ENCODE measurements at places on chromosomes 7 and 10.

DNA sequence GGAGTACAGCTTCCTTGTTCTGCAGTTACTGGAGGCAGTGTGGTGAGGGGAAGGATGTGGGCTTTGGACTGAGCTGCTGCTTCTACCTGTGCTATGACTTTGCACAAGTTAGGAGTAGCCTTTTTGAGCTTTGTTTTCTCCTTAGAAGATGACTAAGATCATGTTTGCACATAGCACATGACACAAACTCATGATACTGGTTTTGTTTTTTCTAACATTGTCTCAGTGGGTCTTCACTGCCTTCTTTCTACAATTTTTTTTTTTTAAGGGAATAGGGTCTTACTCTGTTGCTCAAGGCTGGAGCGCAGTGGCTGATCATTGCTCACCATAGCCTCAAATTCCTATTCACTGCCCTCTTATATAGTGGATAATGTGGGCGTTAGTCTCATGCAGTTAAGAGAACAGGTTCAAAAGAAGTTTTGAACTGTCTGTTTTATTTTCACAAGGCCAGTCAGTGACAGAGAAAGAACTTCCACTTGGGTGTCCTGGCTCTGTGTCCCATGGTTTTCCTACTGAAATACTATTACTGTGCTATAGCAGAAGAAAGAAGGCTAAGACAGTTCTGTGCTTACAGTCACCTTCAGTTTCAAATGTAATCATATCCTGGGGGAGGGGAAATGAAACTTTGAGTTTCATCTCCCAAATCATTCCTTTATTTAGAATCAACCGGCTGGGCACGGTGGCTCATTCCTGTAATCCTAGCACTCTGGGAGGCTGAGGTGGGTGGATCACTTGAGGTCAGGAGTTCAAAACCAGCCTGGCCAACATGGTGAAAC, 72.0 kb downstream of the KAT6B start:
- DNase-seq, result no peak

DNA sequence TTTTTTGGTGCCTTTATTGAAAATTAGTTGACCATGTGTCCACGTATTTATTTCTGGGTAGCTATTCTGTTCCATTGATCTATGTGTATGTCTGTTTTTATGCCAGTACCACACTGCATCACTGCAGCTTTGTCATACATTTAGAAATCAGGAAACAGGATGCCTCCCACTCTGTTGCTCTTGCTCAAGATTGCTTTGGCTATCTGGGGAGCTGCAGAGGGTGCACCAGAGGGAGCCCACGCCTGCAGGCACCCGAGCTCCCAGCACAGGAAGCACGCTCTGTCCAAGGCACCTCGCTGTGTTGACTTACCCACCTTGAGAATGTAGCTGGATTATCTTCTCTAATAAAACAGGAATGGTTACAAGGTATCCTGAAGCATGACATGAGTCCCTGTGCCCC, 301.7 kb downstream of the TCERG1L start:
- no peak for DNase-seq

GRCh38 chr10:34273340-34273739, 541.8 kb downstream of the PARD3 start:
- no peak for DNase-seq

- no peak for DNase-seq
These were observed 44.0 kb downstream of the TARP start for GRCh38 chr7:38229386-38229785.

DNA sequence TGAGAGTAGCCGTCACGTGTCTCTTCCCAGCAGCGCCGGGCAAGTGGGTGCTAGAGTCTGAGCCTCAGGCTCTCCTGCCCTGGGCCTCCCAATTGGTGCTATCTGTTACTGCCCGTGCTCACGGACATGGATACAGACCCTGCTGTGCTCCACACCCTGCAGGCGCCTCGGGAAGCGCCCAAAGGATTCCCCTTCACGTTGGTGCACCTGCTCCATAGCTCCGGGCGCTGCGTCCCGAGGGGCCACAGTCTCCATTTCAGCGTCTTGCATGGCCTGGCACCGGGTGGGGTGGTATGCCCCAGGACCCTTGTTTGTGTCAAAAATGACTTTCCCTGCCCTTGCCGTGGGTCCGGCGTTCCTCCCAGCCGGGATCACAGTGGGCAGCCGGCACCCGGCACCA, 13.8 kb upstream of the ZNF212 start:
- no peak for DNase-seq

DNA sequence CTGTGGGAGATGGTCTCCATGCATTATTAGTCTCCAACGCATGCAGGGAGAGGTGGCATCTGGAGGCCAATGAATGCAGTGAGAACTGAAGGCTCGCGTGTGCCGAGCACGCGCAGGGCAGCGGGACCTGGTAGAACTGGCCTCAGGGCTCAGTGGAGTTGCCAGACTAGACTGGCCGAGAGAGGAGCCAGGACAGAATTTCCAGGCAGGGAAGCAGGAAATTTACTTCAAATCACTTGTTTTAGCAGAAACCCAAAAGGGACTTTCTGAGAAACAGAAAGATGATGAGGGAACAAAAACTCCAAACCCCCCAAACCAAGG, 311.0 kb upstream of the IMMP2L start:
- no peak for DNase-seq

DNA sequence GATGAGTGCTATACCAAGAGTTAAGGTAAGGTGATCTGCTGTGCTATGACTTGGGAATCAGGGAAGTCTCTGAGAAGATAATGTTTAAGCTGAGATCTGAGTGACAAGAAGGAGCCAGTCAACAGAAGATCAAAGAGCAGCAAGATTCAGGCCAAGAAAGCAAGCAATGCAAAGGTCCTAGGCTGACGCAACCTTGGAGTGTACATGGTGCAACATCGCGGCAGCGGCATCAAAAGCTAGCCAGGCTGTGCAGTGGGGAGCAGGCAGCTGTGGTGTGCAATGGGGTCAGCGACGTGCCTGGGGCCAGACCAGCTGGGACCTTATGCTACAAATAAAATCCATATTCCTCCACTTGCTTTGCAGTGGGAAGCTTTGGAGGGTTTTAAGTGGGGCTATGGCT, 324.1 kb downstream of the LRMDA start:
- no peak for DNase-seq

- no peak for DNase-seq
These were observed 51.7 kb downstream of the GRID1 start for GRCh38 chr10:86314616-86315548.

DNA sequence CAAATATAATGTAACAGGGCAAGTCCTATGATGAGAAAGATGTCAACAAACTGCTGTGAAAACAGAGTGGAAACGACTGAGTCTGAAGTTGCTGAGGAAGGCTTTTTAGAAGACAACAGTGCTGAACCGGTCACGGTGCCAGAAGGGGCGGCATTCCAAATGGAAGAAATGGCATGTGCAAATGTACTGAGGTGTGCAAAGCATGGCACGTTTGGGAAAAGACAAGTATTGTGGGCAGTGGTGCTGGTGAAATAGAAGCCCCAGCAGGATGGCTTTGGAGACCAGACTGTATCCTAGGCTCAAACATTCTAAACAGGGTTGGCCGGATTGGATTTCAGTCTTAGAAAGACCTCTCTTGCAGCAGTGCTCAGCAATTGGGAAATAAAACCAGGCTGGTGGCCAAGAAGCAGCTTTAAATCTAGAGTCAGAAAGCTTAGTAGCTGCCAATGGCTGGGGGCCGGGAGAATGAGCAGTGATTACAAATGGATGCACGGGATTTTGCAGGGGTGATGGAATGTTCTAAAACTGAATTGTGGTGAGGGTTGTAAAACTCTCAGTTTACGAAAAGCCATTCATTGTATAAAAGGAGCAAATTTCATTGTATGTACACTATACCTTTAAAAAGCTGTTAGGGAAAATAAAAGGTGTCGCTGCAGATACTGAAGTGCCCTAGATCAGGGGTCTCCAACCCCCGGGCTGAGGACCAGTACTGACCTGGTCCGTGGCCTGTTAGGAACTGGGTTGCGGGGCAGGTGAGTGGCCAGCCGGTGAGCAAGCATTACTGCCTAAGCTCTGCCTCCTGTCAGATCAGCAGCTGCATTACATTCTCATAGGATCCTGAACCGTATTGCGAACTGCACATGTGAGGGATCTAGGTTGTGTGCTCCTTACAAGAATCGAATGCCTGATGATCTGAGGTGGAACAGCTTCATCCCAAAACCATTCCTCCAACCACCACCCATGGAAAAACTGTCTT, 141.6 kb downstream of the HIBADH start:
- DNase-seq, result no peak

DNA sequence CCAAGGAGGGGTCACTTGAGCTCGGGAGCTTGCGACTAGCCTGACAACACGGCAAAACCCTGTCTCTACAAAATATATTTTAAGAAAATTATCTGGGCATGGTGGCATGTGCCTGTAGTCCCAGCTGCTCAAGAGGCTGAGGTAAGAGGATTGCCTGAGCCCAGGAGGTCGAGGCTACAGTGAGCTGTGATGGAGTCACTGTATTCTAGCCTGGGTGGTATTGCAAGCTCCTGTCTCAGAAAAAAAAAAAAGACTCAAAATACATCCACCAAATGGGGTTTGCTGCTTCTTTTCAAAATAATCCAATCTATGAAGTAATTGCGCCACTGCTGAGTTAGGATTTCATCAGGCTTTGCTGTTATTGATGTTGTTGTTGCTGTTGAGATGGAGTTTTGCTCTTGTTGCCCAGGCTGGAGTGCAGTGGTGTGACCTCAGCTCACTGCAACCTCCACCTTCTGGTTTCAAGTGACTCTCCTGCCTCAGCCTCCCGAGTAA, 11.1 kb upstream of the VIM start:
- DNase-seq, result no peak

- DNase-seq, result no peak
These were observed 33.1 kb upstream of the ANK3 start for GRCh38 chr10:60422809-60423208.

DNA sequence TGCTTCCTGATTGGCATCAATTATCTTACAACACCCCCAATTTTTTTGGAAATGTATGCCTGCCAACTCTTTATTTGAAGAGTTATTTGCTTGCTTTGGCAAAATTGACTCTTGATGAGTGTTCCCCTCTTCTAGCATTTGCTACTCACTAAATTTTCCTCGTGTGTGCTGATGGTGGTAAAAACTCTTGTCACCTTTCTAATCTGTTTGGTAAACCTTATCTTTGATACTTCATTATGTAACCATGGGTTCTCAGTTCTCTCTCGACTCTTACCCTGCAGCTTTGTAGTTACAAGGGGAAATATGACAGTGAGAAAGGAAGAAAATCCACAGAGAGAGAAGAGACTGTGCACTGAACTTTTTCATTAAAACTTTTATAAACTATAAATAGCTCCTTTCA, 102.5 kb downstream of the CDK14 start:
- no peak for DNase-seq

DNA sequence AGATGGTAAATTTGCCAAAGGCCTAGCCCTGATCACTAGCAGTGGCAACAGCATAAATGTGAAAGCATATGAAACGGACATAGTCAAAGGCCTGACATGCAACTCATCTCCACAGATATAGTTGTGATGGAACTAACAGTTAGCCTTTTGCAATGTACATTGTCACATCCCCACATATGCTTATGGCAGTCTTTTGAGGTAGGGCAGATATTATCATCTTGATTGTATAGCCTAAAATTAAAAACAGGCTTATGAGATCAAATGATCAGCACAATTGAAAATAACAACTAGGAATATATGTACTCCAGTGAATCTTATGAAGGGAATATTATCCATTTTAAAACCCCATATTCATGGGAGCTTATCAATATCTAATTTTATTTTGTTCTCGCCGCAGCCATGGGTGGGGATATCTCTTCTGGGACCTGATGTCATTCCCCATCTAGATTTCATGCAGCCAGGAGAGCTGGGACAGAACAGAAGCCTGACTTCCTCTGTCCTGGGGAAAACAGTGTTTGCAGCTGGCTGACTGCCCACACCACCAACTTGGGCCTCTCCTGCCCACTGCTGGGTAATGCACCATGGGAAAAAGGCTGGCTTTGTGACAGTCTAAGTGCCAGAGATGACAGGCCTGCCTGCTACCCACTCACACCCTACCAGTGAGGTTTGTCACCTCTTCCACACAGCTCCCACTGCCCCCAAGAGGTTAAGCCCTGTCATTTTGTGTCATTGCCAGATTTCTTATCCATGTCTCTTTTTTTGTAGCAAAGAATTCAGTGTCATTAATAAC, 180.2 kb upstream of the FZD1 start:
- no peak for DNase-seq

DNA sequence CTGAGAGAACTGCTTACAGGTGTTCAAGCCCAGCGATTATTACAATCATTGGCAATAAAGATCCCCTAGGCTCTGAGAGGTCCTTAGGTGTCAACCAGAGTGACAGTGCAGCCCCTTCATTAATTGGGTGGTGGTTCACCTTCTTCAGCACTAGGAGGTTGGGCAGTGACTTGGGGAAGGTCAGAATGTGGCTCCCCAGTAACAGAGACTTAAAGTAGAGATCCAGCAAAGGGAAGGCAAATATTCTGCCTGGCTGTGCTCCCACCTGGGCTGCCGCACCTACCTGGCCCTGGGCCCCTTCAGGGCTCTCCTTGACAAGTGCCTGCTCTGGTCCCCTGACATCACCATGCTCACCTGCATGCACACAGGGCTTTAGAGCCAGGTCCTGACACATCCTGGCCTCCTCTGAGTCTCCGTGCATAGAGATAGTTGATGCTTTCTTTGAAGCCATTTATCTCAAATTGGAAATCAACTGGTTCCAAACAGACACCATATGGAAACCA, 1.9 kb downstream of the CLRN3 start:
- no peak for DNase-seq

DNA sequence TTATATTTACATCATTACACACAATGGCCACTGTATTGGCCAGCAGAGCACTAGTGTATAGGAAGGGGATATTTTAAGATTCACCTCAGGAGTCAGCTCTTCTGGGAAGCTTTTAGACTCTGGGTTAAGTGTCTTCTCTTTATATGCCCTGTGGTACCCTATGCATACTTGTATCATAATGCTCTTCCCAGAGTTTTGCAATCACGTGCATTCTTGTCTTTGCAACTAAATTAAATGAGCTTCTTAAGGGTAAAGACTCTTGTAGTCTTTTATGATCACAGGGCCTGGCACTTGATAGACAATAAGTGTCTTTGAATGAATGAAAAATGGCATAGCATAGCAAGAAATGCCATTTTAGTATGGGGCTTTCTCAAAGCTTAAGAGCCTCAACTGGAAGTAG, 35.4 kb upstream of the ARMS2 start:
- no peak for DNase-seq

DNA sequence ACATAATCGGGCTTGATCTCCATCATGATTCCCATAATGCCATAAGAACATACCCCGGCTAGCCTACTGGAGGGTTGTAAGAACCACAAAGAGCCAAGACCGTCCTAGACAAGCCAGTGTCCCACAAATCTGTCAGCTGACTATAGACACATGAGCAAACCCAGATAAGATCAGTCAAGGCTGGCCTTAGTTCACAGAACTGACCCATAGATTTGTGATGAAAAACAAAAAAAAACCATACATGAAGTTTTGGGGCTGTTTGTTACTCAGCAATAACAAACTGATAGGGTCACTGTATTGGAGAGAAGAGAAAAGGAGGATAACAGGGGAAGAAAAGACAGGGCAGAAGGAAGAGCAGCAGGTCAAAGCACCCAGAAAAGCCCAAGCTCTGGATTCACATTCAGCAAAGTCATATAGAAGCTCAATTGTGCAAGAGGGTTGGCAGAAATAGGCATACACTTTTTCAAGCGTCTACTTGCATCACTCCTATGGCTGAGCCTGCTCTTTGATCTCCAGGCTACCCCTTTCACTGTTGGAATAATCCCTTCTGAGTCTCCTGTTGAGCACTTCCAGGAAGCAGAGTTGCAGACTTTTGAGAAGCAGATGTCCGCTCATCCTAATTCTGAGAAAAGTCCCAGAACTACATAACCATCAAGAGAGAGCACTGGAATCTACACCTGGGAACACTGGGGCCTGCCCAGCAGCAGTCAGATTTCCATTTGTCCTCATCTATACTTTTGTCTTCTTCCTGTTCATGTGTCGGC, 122.0 kb upstream of the HABP2 start:
- DNase-seq, result no peak

GRCh38 chr10:35770817-35771355, 128.8 kb upstream of the FZD8 start:
- DNase-seq, result no peak

Data from NCI-H460 (cell line).